NCI-H1105 treated with DMSO at 0.1 percent for 48 hours (cell line): ENCODE measurements at places on chromosomes 3 and 15.
A peak's percentile ranks its signal among the peaks of the same experiment; 100 is the strongest.

DNA sequence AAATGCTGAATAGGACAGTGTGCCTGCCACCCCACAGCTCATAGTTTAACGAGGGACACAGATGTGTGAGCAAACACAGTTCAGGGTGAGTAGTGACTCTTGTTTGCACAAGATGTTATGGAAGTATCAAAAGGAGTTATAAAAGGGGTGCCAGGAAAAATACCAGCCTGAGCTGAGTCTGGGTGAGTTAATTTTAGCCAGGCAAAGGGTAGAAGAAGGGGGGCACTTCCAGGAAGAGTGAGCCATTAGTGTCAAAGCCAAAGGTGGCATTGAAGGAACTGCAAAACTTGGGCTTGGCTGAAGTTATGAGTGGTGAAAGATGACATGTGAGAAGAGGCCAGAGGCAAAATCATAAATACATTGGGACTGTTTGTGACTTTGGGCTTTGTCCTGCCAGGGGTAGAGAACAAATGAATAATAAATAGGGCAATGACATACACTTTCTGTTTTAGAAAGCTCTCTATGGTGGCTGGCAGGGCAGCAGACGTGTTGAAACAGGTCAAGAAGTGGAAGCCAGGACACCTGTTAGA lies 1.9 kb upstream of the SPPL2A start:
- no peak for DNase-seq

- no peak for DNase-seq
These were observed 483.7 kb upstream of the DPH6 start for GRCh38 chr15:36029606-36030210.

GRCh38 chr3:157300094-157300493 lies 136.6 kb upstream of the PTX3 start:
- DNase-seq, result no peak

- DNase-seq, result peak; percentile 30
These were observed 51.2 kb upstream of the SAMMSON start for GRCh38 chr3:69948246-69948862.

DNA sequence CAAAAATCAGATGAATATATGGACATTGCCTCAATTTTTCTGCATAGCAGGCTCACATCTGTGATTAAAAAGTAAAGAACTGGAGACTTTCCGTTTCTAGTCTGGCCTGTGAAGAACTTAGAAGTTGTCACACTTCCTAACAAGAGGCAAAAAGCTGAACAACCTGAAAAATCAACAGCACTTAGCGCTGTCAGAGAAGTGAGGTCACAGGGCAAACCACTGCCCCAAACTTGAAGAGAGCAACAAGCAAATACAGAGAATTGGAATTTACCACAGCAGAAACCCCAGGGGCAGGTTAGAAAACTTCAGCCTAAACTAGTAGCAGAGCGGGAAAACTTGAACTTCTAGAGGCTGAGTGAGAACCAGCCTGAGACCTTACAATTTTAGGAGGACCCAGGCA lies 38.9 kb downstream of the CCDC54 start:
- no peak for DNase-seq

DNA sequence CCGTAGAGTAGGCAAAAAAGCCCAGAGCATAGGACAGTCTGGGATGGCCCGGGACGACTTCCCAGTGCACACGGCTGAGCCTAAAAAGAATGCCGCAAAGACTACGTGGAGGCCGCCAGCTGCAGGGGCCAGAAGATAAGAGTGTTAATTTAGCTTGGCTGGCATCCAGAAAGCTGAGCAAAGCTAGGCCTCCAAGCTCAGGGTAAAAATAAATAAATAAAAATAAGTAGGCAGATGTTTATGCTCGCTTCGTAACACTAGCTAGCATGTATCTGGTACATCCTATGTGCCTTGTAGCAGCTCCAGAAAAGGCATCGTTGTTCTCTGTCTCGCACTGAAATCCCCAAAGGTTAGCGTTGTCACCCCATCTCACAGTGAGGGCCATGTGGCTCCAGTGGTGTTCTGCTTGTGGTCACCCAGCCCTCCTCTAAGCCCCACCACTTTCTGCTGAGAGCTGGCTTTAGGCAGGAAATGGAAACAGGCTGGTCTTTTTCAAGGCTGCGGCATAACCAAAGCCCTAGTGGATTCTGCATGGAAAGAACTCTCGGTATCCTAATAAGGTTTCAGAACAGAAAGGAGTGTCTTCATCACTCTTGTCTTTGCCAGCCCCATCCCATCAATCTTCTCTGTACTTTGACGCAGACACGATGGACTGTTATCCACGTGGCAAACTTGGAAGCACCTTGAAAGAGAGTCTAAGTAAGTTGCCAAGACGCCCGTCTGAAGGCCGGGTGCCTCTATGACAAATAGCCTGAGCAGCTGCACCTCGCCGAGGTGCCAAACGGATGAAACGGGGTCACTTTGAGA lies 58.1 kb upstream of the MEF2A start:
- peak; percentile 98 for DNase-seq

DNA sequence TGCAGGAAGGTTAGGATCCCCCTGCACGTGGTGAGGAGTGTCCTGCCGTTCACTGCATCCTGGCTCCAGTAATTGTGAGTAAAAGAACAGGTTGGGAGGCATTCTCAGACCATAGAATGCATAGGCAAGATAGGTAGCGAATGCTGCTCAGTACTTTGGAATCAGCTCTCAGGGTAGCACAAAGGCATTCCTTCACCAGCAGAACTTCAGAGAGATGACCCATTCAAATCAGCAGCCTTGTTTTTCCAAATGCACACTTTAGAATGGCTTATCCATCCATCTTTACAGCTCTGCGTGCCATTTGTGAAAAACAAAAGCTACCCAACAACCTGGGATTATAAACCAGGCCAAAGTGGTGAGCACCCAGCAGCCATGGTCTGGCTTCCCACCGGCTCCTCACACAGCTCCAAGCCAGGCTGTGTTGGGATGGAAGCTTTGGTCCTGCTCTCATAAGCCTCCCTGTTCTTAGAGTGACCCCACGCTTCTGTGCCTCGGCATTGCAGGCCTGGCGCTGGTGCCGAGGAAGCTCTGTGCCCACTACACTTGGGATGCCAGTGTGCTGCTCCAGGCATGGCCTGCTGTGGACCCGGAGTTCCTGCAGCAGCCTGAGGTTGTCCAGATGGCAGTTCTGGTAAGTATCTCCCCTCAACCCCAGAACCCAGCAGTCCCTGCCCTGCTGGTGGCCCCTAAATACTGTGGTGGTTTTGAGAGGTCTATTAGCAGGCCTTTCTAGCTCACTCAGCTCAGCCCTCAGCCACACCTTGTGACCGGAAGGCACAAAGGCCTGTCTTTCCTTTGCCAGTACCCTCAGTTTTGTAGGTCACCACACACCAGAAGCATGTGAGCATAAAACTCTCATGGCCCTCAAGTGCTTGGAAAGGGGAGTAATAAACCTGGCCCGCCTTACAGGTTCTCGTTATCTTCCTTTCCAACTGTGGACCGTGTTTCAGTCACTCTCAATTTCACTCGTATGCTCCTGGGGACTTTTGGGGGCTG lies 52.9 kb upstream of the LIMD1 start:
- DNase-seq, result no peak

- no peak for DNase-seq
These were observed 11.5 kb upstream of the CCR9 start for GRCh38 chr3:45874677-45875346.

DNA sequence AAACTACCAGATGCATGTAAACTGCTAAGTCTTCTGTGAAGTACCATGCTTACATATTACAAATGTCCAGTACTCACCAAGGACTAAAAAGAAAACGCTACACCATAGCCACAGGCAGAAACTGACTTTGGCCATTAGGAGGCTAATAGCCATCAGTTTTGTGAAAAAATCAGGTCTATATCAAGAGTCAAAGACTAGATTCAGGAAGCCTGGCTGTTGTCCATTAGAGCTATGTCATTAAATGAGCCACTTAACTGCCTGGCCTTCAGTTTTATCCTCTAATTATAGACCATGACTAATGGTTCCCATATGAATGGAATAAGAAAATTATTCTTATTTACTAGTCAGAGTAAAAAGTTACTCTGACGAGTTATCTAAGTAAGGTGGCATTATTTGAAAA lies 144.1 kb downstream of the VPS13C start:
- DNase-seq, result peak; percentile 84

DNA sequence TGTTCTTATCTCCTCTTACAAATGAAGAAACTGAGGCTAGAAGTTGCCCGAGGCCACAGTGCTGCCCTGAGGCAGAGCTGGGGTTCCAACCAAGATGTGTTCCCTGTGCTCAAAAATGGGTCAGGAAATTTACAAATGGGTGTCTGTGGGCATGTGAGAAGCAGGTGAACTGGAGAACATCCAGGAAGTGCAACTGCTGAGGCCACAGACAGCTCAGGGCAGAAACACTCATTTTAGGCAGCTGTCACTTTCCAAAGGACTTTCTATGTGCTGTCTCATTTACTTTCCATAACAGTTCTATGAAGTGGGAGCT lies 47.2 kb upstream of the ATP2B2 start:
- no peak for DNase-seq

DNA sequence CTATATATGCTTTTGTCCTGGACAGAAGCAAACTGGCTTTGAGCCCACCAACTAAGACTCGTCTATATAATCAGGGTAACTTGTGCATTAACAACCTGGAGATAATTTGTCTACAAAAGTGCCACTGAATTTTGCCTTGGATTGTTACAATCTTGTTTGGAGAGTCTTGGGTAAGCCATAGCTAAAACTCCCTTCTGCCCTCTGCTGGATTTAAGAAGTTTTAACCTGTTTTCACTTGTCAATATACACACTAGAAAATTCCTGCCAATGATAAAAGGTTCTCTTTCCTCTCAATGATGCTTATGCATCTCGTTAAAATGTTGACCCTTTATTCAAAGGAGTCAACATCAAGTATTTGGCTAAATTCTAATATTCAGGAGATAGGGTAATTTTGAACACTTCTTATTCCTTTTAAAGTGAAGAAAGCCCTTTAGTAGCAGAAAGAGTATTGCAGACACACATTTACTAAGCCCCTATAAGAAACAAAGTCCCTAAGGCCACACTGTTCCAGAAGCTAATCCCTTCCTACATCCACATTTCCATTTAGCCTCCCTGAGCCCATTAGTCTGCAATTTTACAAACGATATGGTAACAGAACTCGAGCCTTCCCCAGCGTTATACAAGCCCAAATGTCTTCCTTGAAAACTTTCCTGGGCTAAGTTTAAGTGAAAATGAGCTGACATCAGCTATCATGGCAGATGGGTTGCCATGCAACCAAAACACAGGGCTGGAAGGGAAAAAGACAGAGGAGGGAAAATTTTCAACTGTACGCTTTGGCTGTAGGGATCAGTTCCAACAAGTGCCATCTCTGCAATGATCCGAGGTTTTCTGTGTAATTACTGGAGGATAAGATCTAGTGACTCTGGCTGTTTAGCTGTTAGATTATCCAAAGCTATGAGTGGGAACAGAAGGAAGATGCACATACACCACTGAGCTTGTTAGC lies 75.9 kb upstream of the FGF12 start:
- DNase-seq, result peak; percentile 83

DNA sequence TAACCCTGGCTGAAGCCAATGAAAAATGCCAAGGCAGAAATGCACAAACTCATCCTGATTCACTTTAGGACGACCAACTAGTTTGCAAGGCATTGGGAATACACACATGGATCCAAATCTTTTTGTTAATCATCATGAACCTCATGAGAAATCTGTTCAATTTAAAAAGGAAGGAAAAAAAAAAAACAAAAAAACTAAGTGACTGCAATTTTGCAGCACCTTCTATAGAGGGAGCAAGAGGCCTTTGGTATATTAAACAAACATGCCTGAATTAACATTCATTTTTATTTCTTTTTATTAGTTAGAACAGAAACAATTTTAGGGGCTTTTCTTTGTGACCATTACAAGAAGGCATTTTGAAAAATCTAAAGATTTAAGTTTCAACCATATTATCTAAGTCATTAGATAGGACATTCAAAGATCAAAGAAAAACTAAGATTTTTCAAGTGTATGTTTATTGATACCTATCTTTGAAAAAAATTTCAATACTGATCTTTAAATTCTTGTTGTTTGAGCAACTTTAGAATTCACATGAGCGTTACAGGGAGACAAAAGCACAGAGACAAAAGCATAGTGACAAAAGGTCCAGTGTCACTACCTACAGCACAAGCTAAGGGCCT lies 182.4 kb downstream of the CBLB start:
- DNase-seq, result peak; percentile 45

DNA sequence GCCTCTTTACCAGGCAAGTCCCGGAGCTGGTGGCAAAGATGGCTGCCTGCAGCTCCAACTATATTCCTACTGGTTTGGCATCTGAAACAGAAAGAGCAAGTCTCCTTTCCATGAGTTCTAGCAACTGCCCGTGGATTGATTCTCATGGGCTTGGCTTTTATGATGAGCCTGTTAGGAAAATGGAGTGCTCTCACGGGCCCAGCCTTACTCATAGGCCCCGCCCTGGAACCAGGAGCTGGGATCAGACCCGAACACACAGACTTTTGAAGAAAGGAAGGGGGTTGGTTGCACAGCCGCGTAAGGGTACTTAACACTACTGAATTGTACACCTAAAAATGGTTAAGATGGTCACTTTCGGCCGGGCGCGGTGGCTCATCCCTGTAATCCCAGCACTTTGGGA lies 2.9 kb downstream of the NRROS start:
- DNase-seq, result no peak

DNA sequence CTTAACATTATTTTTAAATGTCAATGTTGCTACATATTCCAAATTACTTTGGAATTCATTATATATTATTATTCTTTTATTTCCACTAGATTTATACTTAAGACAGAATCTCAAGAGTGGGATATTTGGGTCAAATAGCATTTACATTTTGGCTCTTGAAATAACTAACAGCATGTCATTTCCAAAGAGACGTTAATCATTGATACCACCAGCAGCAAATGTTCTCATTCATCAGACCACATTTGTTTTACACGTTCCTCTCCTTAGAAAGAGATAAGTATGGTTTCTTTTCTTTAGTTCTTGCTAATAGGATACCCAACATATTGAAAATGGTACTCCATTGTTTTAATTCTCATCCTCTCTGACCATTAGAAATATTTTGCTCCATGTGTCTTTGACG lies 229.8 kb downstream of the LPP start:
- DNase-seq, result no peak

- DNase-seq, result peak; percentile 38
These were observed 22.5 kb upstream of the BFSP2 start for GRCh38 chr3:133377396-133377795.

- no peak for DNase-seq
These were observed 14.1 kb downstream of the CCDC12 start for GRCh38 chr3:46962427-46962826.

DNA sequence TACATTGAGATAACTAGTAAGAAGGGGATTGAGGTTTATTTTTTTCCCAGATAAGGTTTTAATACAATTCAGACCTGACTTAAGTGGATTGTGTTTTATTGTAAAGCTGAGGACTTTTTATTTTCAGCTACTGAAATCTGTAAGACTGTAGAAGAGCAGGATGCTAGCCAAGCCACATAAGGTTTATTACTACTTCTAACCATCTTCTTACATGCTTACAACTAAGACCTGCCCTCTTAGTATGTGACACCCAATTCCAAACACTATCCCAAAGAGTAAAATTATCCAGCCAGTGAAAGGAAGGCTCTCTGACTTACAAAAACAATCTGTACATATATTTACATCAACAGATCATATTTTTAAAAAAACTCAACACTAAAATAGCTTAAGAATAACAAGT lies 564.5 kb upstream of the NAALADL2 start:
- DNase-seq, result no peak
